Pons (tissue), 1 donor: ENCODE measurements at places on chromosomes 3 and 15.

DNA sequence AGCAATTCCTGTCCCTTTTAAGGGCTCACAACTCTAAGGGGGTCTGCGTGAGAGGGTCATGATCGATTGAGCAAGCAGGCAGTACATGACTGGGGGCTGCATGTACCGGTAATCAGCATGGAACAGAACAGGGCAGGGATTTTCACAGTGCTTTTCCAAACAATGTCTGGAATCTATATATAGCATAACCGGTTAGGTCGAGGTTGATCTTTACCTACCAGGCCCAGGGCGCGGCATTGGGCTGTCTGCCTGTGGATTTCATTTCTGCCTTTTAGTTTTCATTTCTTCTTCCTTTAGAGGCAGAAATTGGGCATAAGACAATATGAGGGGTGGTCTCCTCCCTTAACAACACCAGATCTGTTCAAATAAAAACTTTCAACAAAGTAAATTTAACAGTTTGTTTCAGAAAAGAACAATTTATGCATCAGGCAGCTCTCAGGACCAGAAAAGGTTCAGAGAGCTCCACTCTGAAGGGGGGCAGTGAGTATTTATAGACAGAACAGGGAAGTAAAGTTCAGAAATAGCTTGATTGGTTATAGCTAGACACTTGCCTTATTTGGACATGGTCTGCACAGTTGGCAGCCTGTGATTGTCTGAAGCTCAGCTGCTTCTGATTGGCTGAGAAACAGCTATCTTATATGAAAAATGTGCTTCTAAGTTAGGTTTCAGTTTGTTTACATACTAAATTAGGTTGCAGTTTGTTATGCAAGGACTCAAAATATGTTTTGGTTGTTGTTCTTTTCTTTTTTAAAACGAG is 17.2 kb upstream of the B4GALT4 start:
- DNase-seq: peak; percentile 59

DNA sequence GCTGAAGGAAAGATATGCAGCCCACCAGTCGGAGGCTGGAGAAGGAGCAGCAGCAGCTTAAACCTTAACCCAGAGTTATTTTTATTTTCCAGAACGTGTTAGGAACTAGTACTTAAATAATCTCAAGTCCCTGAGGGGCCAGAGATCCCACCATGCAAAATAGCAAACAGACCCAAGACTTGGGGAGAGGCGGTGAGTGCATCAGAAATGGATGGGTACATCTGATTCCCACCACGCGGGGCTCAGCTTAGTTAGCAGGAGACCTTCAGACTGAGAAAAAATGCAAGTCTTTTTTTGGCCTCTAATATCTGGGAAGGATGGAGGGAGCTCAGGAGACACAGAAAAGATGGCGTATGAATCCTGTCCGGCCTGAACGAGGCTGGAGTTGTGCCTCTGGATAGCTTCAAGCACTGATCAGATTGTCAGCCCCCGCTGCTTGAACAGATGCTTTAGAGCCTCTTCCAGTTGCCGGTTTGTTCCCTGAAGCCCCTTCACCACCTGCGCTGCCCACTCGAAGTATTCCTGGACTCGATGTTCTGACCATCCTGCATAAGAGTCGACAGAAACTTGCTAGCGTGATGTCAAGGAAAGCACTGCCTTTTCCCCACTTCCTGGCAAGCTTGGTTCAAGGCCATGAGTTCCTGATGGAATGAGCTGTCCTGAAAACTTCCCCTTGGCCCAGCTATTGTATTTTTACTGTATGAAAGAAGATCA is 1.3 kb downstream of the HDDC3 start:
- DNase-seq: no peak

- no peak for DNase-seq
These were observed 63.5 kb upstream of the SLITRK3 start for GRCh38 chr3:165259541-165260193.

DNA sequence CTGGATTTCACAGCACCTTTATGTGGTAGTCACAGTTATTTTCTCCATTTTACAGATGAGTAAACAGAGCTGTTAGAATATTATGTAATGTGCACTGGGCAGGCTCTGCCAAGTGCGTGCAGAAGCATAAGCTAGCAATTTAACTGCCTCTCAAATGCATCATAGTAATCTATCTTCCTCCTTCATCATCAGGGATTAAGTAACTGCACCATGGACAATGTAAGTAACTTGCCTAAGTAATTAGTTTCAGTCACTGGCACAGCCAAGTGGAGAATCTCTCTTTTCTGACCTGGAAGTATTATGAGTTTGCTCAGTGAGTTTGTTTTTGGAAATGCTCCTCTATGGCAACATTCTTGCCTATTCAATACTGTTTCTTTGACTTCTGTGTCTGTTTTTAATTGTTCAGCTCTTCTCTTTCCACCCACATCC is 260.5 kb downstream of the PTPRG start:
- DNase-seq: no peak

GRCh38 chr3:184250167-184250828 is 826 bp downstream of the EEF1AKMT4 start:
- peak; percentile 93 for DNase-seq

DNA sequence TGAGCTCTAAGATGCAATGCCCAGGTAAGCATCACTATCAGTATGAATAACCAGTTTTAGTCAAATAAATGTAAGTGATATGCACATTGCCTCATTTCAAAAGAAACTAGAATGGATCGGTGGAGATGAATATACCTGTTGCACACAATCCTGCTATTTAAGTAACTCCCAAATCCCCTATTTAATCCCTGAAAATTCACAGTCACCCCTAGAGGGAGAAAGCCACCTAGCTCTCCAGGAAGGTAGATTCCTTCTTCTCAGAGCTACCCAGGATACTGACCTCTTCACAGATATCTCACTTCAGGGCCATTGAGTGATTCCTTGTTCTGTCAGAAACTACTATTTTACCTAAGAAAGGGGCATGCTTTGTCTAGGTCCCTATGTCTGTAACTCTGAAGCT is 11.7 kb downstream of the LSAMP start:
- DNase-seq: no peak

DNA sequence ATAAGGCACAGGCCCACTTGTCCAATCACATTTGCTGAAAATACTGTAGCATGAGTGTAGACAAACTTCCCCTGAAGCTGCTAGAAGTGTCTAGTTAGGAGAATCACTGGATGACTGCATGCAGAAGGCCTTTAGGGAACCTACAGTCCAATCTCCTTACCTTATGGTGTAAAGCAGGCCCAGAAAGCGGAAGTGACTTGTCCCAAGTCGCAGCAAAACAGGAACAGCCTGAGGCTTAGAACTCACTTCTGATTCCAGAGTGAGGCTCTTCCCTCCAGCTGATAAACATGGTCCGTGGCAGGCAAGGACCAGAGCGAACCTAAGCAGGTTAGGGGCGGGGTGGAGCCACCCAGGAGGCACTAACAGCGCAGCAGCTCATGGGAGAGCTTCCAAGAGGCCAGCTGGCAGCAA is 2.5 kb downstream of the GRAMD2A start:
- peak; percentile 78 for DNase-seq

- no peak for DNase-seq
These were observed 30.5 kb downstream of the TLNRD1 start for GRCh38 chr15:81031203-81031602.

- no peak for DNase-seq
These were observed 969.4 kb downstream of the ROBO1 start for GRCh38 chr3:78798266-78798832.

DNA sequence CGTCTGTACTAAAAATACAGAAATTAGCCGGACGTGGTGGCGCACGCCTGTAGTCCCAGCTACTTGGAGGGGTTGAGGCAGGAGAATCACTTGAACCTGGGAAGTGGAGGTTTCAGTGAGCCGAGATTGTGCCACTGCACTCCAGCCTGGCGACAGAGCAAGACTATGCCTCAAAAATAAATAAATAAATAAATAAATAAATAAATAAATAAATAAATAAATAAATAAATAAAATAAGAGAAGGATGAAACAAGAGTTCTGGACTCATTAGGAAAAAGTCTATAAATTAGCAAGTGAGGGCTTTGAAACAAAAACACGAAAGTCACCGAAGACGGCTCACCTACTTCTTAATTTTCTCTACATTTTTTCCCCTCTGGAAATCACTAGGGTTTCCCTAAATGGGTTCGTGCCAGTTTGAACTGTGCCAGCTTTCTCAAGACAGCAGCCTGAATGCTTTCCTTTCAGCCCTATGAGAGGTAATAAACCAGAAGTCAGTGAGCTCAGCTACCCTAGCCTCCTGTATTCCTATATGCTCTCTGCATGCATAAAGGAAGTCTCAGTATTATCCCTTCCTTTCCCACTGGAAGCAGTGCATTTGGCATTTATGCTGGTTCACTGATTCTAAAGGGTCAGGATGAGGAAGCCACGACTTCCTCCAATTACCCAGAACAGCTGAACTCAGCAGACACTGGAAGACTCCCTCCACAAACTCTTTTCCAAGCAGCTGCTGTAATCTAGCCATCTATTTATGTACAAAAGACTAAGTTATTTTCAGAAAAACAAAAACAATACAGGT is 266.9 kb downstream of the ZBBX start:
- no peak for DNase-seq

DNA sequence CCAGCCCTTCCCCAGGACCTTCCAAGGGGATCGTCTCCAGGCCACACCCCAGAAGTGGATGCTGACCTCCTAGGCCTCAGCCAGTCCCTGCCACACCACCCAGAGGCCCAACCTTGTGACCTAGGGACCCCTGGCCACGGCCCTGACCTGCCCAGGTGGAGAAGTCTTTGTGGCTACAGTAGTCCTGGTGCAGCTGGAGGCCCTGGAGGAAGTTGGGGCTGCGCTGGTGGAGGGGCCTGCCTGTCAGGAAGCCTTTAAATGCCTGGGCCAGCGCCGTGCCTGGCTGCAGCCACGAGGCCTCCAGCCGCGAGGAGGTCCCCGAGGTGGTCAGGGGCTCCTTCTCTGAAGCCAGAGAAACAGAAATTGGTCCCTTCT is 23.4 kb downstream of the PLA2G4D start:
- DNase-seq: no peak

DNA sequence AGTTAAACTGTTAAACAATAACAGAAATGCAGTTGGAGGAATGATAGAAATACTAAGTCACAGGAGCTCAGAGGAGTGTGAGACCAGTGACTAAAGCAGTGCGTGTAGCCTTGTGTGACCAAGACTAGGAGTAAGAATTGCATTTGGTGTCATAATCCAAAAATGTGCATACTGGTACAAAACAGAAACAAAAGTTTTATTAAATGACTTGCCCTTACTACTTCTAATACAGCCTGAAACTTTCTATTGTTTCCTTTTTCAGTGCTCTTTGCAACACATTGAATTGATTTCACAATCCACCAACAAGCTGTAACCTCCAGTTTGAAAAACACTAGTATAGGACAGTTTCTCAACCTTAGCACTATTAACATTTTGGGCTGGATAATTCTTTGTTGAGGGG is 17.1 kb downstream of the SNX1 start:
- peak; percentile 21 for DNase-seq

DNA sequence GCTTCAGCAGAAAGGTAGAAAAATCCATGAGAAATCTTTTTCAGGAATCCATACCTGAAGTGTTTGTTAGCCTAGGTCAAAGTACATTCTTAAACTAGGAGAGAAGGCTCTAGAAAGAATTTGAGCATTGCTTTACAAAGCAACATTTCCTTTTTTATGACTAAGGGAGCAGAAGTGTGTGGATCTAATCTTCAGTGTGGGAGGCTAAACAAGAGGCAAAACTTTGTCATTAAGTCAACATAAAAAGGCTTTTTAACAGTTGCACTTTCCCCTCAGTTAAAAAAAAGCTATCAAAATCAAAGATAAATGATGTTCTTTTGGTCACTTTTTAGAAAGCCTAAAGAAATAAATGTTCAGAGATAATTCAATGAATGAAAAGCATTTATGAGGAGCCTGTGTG is 154.8 kb downstream of the TMEM108 start:
- DNase-seq: no peak

DNA sequence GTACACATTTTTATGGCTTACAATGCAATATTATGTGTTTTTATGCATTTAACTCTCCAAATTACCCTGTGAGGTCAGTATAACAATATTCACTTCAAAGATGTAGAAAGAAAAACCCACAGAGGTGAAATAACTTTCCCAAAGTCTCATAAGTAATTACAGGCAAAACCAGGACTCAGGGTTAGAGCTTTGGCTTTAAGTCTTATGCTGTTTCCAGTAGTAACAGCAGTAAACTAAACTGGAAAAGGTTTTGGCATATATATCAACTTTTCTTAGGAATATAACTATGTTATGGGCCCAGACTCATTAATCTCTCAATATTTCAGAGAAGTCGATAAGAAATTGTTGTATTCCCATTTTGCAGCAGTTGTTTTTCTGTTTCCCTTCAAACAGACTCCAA is 206.3 kb upstream of the KCNMB2 start:
- DNase-seq: no peak

- no peak for DNase-seq
These were observed 71.8 kb upstream of the GCNT3 start for GRCh38 chr15:59539799-59540198.

DNA sequence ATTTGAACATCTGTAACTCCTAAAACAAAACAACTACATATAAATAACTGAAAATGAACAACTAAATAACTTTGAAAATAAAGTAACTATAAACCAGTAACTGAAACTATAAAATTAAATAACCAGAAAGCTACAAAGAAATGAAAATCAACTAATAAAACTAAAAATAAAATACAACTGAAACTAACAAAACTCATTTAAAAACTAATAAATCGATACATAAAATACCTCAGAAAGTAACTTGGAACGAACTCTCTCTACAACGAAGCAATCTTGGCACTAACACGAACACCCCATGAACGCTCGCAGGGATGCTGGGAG is 15.9 kb upstream of the LAMP3 start:
- no peak for DNase-seq

DNA sequence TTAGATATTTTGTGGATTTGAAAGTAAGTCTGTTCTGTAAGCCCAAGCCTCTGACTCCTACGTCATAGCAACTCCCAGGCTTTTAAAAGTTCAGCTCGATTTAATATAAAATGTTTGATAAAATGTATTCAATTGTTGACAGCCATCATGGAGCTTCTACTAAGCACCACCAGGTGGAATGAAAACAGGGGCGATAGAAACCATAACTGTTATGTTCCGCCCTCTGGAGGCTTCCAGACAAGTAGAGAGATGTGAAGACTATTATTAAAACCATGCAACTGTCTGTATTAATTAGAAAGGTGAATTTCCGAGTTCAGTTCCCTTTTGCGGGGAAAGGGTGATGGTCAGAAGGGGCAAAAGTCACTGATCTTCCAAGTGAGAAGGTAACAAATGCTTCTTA is 292.2 kb downstream of the NR2F2 start:
- DNase-seq: no peak

DNA sequence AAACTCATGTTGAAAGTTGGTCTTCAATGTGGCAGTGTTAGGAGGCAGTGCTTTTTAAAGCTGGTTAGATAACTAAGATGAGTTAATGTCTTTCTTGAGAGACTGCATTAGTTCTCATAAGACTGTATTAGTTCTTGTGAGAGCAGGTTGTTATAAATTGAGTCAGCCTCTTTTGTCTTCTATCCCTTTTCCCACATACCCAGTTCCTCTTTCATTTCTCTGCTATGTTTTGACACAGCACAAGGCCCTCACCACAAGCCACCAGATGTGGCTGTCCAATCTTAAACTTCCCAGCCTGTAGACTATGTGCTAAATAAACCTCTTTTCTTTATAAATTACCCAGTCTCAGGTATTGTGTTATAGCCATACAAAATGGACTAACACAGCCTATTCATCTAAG is 94.6 kb upstream of the SNTN start:
- no peak for DNase-seq

GRCh38 chr15:89975482-89976245 is 25.5 kb upstream of the ZNF710 start:
- DNase-seq: peak; percentile 54
